ENCODE measurements at places on chromosomes 12 and 14.

DNA sequence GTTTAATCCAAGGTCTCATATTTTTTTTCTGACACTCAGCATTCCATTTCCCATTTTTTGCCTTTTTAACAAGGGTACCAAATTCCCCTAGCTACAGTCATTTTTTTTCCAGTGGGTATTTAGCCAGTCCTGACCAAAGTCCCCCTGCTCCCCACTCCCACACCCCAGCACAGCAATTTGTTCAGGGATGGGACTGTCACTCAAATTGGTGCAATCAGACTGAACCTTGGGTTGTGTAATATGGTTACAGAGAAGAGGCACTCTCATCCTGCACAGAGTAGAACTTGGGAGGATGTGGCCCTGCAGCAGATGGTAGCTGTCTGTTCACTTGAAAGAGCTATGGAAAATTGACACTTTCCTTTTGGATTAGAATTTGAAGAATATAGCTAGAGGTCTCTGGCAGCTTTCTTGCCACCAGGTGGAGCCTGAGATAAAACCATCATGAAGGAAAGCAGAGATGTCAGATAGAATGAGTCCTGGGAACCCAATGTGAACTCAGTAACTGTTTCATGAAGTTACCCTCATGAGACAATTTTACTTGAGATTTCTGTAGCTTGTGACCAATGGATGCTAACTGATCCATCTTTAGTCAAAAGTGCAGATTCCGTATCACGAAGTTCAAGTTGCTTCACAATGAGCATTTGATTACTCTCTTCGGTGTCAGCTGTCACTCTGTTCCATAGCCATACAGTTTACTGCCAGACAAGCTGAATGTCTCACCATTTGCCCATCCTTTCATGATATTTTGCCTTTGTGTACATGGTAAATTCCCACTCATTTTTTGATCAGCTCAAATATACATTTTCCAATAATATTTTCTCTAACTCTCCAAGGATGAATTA, 394.0 kb upstream of the SYT1 start:
- DNase-seq = no peak

- no peak for DNase-seq
Measured at GRCh38 chr14:30132196-30132595, 204.5 kb upstream of the PRKD1 start.

GRCh38 chr14:47365233-47365632, 310.2 kb downstream of the MDGA2 start:
- DNase-seq = no peak

- no peak for DNase-seq
Measured at GRCh38 chr12:95607642-95608041, 56.4 kb upstream of the USP44 start.

GRCh38 chr14:97273540-97273939, 476.4 kb downstream of the VRK1 start:
- no peak for DNase-seq

DNA sequence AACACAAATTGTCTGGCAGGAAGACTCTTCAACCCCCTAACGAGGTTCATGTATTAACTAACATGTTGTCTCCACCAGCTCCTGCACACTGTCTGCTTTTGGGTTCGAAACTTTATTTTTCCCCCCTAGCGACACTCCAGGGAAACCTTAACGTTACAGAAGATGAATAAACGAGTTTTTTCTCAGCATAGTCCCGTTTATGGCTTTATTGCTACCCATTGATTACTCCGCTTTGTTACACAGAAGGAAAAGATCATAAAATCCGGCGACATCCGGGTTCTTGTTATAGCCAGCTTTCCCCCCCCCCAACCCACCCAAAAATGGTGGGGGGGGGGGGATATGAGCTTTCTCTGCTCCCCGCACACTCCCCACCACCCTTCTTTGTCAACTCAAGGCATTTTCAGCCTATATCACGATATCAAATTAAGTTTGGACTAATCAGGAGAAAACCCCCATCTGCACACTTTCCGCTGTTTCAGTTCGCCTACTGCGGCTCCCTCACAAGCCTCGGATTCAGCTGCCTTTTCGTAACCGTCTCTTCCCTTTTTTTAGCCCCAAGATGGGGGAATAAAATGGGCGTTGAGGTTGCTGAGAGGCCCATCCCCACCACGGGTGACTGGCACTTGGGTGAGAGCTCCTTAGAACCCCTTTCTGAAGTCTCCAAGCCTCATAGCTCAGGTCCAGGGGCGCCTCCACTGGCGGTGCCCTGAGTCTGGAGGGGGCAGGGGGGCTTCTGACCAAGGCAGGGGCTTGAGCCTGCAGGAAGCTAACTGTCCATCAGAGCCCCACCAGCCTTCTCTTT, 1.4 kb upstream of the HOXC6 start:
- no peak for DNase-seq

DNA sequence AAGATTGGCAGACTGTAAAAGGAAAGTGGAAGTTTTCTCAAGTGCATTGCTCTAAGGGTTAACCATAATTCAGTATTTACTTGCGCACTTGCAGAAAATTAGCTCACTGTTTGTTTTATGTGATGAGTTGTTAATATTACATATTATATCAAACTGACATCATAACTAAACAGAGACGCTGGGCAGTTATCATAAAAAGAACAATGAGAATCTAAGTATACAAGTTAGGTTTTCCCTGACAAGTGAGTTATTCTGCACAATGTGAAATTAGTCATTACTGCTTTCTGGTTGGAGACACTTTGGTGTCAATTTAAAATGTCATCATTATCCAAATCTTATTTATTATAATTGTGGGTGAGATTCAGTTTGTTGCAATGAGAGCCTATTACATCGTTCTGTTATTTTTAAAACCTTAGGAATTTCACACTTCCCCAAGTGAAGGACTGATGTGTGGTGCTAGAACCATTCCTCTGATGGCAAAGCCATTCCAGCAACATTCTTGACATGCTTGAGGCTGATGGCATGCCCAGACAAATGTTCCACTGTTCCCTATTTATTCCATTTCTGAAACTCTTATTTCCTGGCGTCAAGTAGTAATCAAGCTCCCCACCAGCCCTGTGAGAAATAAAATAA, 90.1 kb upstream of the FLRT2 start:
- DNase-seq = no peak

GRCh38 chr12:106885026-106885425, 70.7 kb upstream of the TMEM263 start:
- no peak for DNase-seq

DNA sequence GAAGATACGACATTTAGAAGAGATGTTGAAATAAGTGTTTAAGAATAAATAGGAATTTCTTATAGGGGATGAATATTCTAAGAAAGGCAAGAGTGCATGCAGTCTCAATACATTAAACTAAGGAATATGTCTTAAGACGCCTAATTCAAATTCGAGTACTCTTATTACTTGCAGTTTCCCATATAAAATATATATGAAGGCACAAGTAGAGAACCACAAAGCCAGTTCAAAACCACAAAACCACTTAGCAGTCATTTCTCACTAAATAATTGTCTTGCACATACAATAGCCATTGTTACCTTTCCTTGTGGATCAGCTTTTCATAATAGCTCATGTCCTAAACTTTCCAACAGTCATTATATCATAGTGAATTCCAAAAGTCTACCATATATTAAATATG, 91.0 kb upstream of the MON2 start:
- no peak for DNase-seq

DNA sequence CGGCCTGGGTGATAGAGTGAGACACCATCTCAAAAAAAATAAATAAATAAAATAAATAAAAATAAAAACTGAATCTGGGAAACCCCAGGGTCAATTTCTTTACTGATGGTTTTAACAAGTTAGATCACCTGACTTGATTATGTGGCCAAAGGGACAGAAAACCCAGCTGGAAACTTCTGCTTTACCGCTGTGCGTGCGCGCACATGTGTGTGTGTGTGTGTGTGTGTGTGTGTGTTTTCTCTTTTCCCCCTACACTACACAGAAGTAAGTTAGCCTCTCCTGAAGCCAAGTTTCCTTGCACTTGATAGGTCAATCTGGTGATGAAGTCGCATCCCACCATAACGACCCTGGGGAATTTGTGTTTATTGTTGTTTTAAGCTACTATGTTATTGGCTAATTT, 105.3 kb upstream of the AMN1 start:
- DNase-seq = no peak

DNA sequence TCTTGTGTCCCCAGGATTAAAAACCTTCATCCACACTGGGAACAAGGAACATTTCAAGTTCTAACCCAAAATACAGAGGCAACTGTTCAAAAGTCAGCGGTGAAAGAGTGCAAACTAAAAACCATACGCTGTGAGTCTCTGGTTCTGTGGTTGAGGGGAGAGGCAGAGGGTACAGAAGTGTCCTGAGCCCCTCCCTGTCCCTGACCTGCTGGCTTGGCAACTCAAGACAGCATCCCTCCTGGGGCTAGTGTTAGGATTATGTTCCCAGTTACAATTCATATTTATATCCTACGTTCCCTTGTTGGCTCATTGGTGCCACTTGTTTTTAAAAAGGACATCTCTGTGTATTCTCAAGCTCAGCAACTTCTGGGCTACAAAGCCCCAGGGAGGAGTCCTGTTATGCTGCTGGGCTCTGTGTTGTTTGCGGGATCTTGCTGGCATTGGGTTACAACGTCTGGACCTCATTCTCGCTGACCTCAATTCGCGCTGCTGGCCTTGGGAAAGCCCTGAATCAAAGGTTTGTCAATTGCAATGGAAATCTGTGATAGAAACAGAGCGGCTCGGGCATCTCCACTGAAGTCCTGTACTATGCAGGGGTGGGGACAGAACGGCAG, 420.8 kb downstream of the FUT8 start:
- DNase-seq = no peak

DNA sequence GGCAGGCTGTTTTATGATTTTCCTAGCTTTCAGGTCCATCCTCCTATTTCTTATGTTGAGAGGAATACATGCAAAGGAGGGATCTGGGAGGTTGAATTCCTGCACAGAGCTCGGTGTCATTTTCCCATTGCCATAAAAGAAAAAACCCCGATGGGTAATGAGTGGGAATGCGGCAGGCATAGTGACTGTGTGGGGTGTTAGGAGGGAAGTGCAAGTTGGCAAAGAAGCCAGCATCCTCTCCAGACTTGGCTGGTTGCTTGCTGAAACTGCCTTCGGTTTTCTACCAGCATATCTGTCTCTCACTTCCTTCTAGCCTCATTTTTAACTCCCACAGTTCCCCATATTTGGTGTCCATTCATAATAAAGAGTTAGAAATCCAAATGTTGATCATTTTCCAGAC, 1046.1 kb downstream of the SLC6A15 start:
- no peak for DNase-seq

GRCh38 chr12:6667559-6668210, 4.8 kb upstream of the ING4 start:
- no peak for DNase-seq

GRCh38 chr14:105105158-105105557, 39.9 kb upstream of the GPR132 start:
- DNase-seq = no peak

GRCh38 chr14:68041876-68042354, 222.3 kb downstream of the RAD51B start:
- DNase-seq = no peak
